ENCODE measurements at places on chromosomes 5 and 9.

DNA sequence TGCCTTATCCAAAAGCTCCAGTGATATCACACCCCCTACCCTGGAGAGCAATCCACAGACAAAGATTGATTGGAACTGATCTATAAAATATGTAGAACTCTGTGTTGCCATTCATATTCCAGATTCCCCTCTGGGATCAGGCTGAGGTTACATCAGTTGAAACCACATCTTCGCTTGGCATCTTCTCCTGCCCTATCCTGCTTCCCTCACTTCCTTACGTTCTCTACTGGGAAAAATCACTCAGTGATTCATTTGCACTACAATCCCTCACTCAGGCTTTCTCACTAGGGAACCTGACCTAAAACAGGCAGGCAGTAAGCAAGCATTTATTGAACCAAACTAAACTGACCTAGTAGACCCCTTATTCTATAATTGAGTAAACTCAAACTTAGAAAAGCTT is 111.7 kb downstream of the ESM1 start:
- no peak for DNase-seq

DNA sequence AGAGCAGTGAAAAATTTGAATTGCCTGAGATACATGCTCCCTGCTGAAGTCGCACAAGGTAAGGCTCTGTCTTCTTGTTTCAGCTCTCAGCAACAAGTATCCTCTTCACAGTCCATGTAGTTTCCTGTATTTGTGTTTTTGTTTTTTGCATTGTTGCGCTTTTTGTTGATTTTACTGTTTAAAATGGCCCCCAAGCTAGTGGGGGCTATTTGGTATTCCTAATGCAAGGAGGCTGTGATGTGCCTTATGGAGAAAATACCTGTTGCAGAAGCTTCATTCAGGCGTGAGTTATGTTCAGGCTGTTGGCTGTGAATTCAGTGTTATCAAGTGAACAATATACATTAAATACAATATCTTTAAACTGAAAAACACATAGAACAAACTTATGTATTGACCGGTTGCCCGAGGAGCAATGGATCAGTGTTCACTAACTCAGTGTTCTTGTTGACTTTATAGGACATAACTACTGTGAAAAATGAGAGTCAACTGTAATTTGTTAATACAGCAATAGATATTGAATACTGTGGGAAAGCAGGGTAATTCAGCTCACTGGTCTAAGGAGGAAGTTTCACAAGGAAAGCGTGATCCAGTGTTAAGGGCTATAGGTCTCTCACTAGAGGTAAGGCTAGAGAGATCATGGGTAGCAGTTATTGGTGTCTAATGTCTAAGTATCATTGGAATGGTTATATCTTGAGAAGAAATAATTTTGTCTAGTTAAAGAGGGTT is 150.5 kb downstream of the GCNT1 start:
- peak; percentile 10 for DNase-seq

- DNase-seq = no peak
Observed at GRCh38 chr9:126538550-126538949, 75.2 kb upstream of the LMX1B start.

DNA sequence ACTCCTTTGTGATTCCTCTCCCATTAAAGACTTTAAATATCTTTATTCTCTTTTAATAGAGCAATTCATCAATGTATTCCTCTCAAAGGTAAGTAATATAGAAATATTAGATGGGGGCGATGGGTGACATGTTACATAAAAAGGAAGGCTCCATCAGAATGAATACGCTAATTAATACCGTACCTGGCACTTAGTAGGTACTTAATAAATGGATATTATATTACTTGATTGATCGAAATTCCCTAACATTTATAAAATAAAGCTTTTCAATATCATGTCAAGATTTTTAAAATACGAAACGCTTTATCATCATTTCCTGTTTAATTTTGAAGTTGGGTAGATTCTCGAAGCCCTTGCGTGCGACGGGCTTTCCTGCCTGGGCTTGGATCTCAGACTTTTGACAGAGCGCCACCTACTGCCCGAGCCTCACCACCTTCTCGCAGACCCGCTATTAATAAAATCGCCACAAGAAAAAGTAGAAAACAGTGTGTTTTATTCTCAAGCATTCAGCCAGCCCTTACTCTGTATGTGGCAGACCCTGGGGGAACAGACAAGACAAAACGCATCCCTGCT is 99.4 kb downstream of the C5orf15 start:
- peak; percentile 61 for DNase-seq

- no peak for DNase-seq
Observed at GRCh38 chr5:7395432-7395946, 449 bp upstream of the ADCY2 start.

DNA sequence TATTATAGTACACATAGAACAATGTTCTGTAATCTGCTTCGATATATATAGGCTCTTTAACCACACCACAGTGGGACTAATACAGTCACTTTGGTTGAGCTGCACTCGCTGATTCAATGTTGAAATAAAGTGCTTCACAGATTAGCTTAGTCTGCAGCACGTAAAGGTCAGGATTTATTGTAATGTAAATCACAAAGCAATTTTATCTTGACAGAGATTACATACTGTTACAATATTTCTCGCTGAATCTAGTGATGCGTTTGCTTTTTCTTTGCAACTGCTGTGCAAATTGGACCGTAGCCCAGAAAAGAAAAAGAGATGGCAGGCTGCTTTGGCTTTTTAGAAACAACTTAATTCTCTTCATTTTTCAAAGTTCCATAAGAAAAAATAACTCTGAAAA is 52.9 kb downstream of the CETN3 start:
- no peak for DNase-seq

DNA sequence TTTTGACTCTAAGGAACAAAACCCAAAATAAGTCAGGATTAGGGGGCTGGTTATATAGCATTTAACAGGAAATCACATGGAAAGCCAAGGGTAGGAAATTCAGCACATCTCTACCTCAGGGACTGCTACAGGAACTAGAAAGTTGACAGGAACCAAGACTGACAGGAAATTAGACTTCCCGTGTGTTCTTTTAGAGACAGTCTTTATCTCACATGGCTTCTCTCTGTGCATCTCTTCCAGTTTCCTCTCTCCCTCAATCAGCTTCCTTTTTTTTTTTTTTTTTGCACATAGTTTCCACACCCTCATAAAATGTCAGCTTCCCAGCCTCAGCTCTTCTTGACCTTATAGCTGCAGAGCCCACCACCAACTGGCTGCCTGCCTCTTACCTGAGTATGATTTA is 4.8 kb downstream of the RECK start:
- peak; percentile 32 for DNase-seq

GRCh38 chr9:13758936-13759335 is 479.4 kb upstream of the MPDZ start:
- no peak for DNase-seq

GRCh38 chr5:72499730-72500129 is 7.5 kb downstream of the ZNF366 start:
- DNase-seq = no peak

GRCh38 chr9:21395778-21396717 is 10.8 kb upstream of the IFNA2 start:
- DNase-seq = no peak

- peak; percentile 62 for DNase-seq
Observed at GRCh38 chr9:88988796-88989641, 2.2 kb upstream of the S1PR3 start.

DNA sequence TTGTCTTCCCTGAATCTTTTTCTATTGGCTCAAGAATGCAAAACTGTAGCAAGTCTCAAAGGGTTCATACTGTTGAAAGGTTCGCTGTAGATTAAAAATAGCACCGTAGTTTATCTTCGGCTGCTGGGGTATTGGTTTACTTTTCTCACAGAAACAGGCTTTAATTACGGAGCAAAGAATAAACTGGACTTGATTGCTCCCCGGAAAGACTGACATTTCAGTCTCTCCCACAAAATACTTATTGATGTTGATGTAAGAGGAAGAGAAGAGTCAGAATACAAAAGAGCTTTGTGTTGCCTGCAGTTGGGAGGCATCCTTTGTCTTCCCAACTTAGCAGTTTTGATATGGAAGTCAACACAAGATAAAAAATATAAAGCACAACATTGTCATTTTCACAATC is 183.9 kb upstream of the DMAC1 start:
- DNase-seq = no peak

DNA sequence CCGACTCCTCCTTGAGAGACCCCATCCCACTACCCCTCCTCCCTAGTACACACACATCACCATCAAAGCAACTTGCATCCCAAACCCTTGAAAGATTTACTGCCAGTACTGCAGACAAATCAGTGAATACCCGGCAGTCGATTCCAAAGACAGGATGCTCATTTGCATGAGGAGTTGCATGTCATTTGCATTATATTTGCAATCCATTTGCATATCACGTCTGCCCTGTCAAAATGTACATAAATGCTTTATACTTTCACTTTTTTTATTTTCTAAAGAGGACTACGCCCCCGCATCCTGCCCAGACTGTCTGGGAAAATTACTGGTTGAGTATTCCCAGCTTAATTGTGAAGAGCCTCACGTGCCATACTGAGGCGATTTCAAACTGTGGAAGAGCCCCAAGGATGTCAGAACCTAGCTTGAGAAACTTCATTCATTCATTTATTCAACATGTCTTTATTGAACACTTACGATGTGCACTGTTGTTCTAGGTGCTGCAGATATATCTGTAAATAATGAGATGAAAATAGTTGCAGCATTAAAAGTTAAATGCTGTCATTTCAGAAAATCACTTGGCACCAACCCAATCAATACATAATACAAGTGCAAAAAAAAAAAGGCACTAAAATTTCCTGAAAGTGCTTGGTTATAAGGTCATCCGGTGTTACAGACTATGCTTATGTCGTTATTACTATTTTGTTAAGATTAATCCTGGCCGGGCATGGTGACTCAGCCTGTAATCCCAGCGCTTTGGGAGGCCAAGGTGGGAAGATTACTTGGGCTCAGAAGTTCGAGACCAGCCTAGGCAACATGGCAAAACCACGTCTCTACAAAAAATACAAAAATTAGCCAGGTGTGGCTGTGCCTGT is 17.2 kb upstream of the SIL1 start:
- no peak for DNase-seq

- no peak for DNase-seq
Observed at GRCh38 chr9:125532412-125532811, 174.6 kb downstream of the MAPKAP1 start.

DNA sequence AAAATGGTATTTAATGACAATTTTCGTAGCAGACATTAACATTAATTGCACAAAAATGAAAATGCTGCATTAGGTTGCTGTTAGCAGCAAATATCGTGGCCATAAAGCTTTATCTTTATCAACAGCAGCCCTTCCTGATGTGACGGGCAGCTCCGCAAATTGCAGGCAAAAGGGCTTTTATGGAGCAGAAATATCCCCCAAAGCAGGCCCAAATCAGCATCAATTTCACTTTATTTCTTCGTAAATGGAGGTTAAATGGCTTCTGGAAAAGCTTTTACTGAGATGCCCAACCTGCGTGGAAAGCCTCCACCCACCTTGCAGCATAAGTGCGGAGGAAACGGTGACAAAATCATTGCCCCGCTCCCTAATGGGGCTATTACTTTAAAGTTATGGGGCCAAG is 77.9 kb upstream of the BARHL1 start:
- DNase-seq = no peak

GRCh38 chr9:22050924-22051323 is 41.8 kb upstream of the CDKN2B start:
- no peak for DNase-seq

DNA sequence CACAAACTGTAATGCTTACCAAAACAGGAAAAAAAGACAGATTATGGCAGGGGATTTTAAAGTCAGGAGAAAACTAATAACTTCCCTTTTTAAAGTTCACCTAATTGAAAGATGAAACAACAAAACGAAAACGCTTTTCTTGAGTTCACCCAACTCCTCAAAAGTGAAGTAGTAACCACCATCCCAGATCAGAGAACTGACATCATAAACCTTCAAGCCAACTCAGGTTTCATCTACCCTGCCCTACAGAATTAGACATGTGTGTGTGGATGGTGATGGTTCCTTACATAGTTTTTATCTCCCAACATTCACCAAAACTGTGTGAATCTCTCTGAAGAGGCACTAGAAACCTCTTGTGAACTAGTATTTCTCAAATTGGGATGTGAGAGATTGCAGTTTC is 195.2 kb upstream of the PTGER4 start:
- DNase-seq = peak; percentile 17

Measured in inflammatory macrophage (primary cell).